ENCODE measurements at places on chromosomes 7 and 10. TPM values are rescaled to one million over a fixed set of nuclear protein-coding genes. Genes with fewer than 3 reads are reported as not detected.

- no peak for DNase-seq
These were observed 5.4 kb downstream of the COL13A1 start for GRCh38 chr10:69807122-69807521.

DNA sequence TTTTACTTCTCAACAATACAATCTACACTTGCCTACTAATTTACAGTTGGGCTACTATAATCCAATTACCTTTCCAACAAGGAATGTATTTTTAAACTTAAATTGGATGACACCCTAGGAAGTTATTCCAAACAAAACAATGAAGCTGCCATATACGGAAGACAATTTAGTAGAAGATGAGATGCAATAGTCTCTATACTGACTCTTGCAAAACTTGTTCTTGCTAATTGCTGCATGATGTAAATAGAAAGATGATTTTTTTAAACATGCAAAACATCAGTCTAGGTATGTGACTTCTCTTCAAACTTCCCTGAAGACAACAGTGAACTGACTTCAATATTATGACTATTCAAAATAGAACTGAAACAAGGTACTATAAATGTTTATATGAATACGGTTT is 17.6 kb downstream of the NT5C3A start:
- DNase-seq, result no peak

- peak; percentile 75 for DNase-seq
These were observed 11.5 kb upstream of the OGA start for GRCh38 chr10:101829561-101830315.

- no peak for DNase-seq
These were observed 11.9 kb downstream of the TSPAN14 start for GRCh38 chr10:80465839-80466590.

GRCh38 chr7:50676740-50677637 is 105.7 kb downstream of the GRB10 start:
- no peak for DNase-seq

- no peak for DNase-seq
These were observed 11.3 kb downstream of the STAG3 start for GRCh38 chr7:100189061-100189460.

DNA sequence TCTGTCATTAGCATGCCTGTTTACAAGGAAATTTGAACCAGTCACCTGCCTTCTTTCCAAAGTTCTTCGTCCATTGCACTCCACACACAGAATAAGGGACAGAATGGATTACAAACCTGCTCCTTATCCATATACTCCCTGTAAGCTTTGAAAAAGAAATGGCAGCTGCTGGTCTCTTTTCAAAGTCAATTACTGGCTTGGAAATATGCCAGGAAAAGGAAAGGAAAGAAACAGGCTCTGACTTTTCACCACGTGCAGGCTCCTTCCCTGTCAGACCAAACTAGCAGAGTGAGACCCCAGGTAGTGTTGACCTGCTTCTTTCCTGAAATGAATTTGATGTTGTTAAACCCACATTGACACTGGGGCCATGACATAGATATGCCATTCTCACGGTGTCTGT is 84.5 kb downstream of the LHFPL3 start:
- DNase-seq, result no peak

GRCh38 chr10:1465418-1465911 is 271.9 kb downstream of the ADARB2 start:
- DNase-seq, result no peak

GRCh38 chr7:26370011-26370410 is 78.3 kb downstream of the SNX10 start:
- no peak for DNase-seq

Gene GTF2I
- 223 TPM for total RNA-seq

Gene HMX3
- not detected for total RNA-seq
